ENCODE measurements at places on chromosomes 1 and 21.

DNA sequence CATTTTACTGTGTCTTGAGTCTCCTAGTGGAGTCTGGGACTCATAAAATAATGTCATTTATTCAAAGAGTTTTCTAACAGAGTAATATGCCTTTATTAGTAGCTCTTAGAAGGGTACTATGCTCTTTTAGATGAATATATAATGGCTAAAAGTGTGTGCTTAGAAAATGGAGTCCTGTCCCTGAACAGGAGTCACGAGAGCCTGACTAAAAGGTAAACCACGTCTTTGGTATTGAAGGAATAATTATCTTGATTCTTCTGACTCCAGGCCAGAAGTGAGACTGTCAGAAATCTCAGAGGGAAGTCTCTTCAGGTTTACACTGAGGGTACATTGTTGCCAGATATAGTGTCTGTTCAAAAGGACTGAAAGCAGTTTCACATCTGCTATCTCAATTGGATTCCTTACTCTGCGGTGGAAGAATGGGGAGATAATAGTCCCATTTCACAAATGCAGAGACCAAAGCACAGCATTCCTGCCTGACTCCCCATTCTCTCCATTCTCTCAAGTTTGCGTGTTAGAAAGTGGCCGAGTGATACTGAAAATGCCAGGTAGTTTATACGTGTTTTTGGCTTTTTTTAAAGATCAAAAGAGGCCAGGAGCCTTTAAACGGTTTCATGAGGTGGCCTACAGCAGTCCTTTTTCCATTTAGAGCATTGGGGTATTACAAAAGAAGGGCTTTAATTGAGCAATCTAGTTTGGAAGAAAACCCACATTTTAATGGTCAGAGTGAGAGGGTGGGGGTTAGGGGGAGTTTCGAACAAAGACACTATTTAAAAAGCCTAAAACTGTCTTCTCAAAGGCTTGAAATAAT is 176.6 kb downstream of the VPS13D start:
- DNase-seq, result no peak

GRCh38 chr1:204680461-204680860 is 5.1 kb downstream of the LRRN2 start:
- DNase-seq, result no peak

DNA sequence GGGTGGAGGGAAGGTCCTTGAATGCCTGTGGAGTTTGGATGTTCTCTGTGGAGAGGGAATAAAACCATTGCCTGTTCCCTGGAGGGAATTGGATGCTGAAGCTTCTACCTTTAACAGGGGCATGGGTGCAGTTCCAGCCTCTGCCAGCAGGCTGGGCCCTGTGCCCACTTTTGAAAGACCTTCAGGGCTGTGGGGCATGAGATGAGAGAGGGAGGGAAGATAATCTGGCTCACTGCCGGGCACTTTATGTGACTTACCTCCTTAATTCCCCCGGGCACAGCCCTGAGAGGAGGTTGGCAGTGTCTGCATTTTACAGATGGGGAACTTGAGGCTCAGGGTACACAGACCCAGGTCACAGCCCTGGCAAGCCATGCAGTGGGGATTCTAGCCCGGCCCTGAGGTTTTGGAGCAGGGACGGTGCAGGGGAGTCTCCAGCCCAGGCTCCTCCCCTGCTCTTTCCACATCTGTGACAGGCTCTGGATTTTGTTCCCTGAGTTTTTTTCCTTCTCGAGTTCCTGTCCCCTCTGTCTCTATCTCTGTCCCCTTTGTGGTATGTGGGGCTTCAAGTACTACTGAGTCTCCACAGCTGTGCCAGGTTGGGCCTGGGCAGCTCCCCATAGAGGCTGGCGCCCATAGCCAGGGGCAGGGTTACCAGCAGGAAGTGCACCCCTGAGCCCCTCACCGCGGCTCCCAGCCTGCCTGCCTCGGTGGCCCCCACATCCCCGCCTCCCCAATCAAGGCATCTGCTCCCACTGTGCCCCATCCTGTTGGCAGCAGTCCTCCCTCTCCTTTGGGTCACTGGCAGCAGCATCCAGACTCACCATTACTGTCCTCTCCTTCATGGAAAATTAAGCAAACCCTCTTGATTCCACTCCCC is 14.0 kb upstream of the THEMIS2 start:
- DNase-seq, result peak; percentile 87

DNA sequence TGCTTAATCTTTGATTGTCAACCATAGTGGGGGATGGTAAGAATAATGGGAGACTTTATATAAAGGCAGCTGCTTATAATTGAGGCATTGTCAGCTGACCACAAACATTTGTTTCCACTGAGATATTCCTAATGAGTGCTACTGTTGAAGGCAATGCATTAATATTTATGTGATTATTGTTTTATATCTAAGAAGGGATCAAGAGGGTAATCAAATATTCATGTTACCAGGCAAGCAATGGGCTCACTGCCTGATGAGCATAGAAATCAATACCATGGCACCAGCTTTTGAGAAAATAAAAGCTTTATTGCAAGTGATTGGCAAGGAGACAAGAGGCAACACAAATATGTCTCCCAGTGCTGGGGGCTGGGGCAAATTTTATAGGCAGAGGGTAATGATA is 706.7 kb upstream of the ADAMTS5 start:
- DNase-seq, result no peak

DNA sequence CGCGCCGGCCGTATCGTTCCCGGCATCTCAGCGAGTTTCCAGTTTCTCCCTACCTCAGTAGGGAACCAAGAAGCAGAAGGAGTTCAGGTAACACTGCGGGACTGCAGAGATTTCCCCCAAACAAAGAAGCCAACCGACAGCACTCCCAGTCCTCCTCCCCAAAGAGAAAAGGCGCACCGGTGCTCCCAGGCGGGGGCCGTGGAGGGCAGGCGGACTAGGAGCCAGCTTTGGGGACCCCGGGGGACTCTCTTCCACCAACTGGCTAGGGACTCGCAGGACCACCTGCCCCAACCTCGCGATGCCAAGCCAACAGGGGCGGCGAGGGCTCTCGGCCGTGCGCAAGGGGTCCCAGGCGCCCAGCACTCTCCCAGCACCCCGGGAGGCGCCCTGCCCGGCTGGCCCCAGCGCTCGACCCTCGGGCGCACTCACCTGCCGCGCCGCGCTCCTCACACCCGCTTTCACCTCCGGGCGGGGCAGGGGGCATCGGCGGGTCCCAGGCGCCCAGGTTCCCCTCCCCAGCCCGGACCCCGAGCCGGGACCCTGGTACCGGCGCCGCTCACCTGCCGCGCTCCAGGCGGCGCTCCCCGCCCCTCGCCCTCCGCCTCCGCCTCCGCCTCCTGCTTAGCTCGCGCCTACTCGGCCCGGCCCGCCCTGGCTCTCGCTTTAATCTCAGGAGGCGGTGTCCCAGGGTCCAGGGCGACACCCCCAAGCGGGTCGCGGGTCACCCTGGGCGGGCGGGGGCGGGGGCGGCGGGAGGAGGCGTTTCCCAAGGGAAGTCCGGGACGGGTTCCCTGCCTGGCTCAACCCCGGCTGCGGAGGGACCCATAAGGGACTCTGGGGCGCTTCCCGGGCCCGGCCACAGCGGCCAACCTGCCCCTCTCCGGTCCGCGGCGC is at the start of gene TMPRSS2:
TSS of gene TMPRSS2 (minus strand) at position 638 of the 894 bp plus-strand sequence. CDS start 10,025 bp downstream, outside the sequence.
- DNase-seq, result peak; percentile 66

GRCh38 chr21:34078915-34079314 is 5.5 kb downstream of the MRPS6 start:
- no peak for DNase-seq

DNA sequence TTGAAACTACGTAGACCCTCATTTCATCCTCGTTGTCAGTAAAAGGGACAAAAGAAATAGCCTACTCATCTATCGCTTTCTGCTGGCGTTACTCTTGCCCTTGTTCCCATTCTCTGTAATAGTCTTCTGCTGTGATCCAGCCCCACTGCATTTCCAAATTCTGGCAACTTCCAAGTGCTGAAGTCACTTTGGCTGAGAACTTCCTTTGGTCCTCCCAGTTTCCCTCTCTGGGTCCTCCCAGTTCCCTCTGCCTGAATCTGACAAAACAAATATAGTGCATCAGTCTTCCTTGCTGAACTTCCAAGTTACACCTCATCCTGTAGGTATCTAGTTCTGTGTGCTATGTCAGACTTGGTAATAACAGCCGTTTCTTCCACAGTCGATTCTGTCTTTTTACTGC is 47.0 kb upstream of the PLA2G4A start:
- no peak for DNase-seq

DNA sequence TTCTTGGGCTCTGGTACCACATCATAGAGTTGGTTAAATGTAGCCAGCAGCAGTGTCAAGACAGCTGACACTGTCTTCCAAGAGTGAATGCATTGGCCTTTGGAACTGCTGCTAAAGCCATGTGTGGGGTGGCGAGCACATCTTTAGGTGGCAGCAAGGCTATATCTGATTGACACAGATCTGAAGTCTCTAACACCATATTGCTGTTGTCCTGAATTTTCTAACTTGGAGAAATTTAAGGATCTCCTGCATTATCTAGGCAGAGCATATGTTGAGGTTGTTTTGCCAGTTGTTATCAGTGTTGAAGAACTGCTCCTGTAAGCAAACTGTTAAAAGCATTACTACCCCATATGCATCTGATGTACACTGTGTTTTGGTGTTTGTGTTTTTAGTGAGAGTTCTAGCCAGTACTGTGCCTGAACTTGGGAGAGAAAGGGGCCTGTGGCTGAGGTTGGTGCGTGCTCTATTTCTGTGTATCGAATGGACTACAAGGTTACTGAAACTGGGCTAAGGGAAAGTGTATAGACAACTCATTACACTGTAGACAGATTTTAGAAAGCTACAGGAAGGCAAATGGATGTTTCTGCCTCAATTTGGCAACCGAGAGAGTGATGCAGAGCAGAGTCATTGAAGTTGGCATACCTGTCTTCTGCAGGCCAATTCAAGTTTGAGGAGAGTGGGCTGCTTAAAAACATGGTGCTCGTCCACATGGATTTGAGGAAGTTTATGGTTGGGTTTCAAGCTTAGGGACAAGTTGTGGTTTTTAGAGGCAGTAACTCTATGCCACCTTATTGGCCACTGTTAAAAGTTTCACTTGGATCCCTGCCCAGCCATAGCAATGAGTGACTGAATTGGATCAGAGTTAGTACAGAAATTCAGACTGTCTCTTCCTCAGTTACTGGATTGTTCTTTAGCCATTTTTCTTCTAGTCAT is 16.9 kb downstream of the DYRK3 start:
- DNase-seq, result no peak

GRCh38 chr21:44043613-44044012 is 31.5 kb downstream of the TRAPPC10 start:
- no peak for DNase-seq

GRCh38 chr1:174643206-174643605 is 195.4 kb downstream of the GPR52 start:
- DNase-seq, result no peak

DNA sequence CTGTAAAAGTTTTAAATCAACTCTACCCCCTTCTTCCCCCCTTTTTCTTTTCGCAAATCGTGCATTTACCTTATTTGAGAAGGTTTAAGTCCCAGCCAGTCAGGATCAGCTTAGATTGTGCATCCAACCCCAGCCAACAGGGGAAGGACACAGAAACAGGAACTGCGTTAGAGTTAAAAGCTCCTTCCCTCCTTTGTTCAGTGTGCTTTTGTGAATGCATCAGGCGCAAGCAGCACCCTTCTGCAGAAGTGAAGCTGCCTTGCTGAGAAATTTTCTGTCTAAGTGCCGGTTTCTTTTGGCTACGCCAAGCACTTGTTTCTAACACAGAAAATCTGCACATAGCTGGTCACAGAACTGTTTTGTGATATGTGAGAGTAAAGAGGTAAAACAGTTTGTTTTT is 56.2 kb upstream of the PRRC2C start:
- no peak for DNase-seq

DNA sequence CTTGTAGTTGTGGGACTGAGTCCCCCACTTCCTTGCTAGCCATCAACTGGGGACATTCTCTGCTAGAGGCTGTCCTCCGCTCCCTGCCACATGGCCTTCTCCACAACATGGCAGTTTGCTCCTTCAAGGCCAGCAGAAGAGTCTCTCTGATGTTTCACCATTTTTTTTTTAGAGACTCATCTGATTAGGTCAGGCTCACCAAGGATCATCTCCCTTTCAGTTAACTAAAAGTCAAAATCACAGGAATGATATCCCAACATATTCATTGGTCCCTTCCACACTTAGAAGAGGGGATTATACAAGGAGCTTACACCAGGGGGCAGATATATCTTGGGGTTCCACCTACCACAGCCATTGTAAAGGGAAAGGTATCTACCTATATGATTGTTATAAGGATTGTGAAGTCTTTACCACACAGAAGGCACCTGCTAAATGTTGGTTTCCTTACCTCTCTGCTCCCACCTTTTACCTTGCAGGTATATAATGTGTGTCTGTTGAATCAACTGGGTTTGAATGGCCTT is 23.3 kb downstream of the RIMKLA start:
- no peak for DNase-seq

DNA sequence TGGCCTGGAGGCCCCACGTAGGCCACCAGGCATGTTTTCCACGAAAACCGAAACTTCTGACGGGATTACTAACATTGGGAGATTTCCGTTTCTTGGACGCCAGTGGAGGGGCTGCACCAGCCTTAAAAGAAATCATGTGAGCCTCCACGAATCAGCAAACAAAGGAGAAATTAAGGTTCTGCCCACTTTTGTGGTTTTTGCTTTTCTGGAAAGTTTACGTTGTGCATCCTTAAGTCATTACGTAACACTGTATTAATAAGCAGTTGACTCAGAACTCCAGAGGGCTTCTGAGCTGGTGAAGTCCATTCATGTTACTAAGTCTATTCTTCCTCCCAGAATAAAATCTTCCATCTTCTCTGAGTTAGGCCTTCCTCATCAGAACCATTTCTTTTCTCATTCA is 168.5 kb downstream of the PSMG1 start:
- no peak for DNase-seq

DNA sequence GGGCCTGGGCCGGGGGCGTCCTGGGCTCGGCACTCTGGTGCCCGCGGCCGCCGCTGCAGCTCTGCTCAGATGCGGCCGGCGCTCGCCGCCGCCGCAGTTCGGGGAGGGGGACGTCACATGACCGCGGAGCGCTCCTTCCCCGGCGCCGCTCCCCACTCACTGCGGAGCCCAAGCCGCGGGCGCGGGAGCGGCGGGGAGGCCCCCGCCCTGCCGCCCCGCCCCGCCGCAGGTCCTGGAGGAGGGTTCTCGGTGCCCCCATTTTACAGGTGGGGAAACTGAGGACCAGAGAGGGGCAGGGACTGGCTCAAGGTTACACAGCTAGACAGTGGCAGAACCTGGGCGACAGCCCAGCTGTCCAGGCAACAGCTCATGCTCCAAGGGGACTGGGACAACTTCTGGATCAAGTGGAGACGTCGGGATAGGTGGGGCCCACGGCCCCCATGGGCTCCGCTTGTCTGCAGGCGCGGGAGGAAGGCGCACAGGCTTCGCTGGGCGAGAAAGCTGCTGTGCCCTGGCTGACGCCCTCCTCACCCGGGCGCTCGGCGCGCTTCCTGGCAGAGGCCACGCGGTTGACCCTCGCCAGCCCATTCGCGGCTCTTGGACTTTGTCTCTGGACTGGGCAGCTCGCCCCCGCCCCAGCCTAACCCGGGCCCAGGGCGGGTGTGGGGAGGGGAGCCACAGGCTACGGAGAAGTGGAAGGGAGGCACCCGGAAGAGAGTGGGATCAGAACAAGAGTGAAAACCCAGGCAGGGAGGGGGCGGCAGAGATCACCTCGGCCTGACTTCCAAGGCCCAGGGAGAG is at the start of gene RAP1GAP:
TSS of gene RAP1GAP (minus strand) at position 100 of the 801 bp plus-strand sequence. CDS start 49,325 bp downstream, outside the sequence.
- DNase-seq, result peak; percentile 31

GRCh38 chr1:3292868-3293562 is 161.4 kb upstream of the ARHGEF16 start:
- no peak for DNase-seq

Data from endothelial cell (in vitro differentiated cells).